Effector memory CD8-positive, alpha-beta T cell (primary cell): ENCODE measurements at places on chromosomes 7 and 10.

DNA sequence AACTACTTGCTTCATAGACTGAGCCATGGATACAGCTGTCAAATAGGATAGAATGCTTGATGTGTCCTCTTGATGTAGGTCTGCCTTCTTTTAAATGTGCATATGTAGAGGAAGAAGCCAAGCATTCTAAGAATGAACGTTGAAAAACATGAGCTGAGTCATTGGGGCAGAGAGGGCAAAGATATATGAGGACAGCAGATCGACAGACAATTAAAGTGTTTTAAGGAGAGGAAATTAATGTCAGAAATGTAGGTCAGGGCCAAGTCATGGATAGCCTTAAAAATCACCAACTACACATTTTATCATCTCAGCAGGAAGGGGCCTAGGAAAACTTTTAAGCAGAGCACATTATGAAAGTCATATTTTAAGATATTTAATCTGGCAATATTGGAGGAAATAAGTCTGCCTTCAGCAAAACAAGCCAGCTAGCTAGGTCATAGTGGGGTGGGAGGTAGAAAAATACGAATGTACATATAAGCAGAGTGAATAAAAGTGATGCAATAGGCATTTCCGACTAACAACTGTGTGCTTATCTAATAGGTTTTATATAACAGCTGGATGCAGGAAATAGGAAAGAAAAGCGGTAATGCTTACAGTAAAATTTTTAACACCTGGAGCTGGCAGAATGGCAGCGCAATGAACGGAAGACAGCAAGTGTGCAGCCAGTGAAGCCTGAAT is 638.3 kb upstream of the TPK1 start:
- H3K36me3 ChIP-seq = no peaks in the 10 kb centered on the region
- H3K27me3 ChIP-seq = no peaks in the 10 kb centered on the region

DNA sequence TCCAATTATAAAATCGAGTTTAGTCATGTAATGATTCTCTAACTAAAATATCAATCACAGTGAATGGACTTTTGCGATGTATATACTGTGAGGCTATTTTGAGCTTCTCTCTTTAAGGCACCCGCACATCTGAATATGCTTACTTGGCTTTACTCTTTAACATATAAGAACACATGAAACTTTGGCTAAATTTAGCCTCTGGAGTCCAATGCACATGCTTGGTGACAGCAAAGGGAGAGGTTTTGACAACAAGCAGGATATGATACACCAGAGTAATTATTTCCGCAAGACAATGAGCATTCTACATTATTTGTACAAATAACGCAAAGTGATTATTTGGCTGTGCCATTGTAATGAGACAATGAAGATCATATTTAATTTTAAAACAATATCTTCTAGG is 72.4 kb downstream of the ARID5B start:
- peaks cover 4% of the 10 kb centered on the region for H3K36me3 ChIP-seq
- peaks cover 21% of the 10 kb centered on the region for H3K4me1 ChIP-seq
- H3K27me3 ChIP-seq = no peaks in the 10 kb centered on the region
- no peak overlapping the region for H3K27ac ChIP-seq
- no peak overlapping the region for H3K4me3 ChIP-seq
- no peak for DNase-seq

GRCh38 chr7:95199779-95200558 is 124.4 kb downstream of the PON1 start:
- H3K27ac ChIP-seq = no peak overlapping the region
- no peaks in the 10 kb centered on the region for H3K36me3 ChIP-seq
- no peaks in the 10 kb centered on the region for H3K4me1 ChIP-seq
- H3K27me3 ChIP-seq = no peaks in the 10 kb centered on the region
- DNase-seq = no peak
- no peak overlapping the region for H3K4me3 ChIP-seq

DNA sequence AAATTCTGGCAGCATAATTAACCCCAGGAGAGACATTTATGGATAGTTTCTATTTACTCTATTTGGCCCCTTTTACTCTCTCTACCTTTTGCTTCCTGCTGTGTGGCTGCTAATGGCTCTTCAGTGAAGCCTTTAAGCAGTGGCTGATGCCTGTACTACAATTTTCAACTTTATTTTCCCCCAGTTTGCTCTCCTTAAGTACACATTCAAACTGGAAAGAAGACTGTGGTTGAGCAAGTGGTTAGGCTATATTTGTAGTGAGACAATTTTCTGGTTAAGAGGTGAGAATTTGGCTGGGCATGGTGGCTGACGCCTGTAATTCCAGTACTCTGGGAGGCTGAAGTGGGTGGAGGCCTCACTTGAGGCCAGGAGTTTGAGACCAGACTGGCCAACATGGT is 8.5 kb upstream of the RSBN1L start:
- H3K4me1 ChIP-seq = peaks cover 21% of the 10 kb centered on the region
- peak overlapping the region; percentile 19 for H3K4me3 ChIP-seq
- no peaks in the 10 kb centered on the region for H3K27me3 ChIP-seq

- no peaks in the 10 kb centered on the region for H3K4me1 ChIP-seq
- H3K27ac ChIP-seq = no peak overlapping the region
- no peak overlapping the region for H3K4me3 ChIP-seq
- DNase-seq = no peak
- H3K27me3 ChIP-seq = no peaks in the 10 kb centered on the region
Observed at GRCh38 chr10:109166935-109167334, 756.4 kb downstream of the XPNPEP1 start.

- DNase-seq = no peak
- no peaks in the 10 kb centered on the region for H3K4me1 ChIP-seq
- H3K4me3 ChIP-seq = no peak overlapping the region
Observed at GRCh38 chr7:54252256-54253035, 289.7 kb upstream of the VSTM2A start.

- H3K36me3 ChIP-seq = peaks cover 2% of the 10 kb centered on the region
- no peak for DNase-seq
- H3K4me3 ChIP-seq = no peak overlapping the region
- H3K27ac ChIP-seq = no peak overlapping the region
Observed at GRCh38 chr10:76091926-76092325, 660.5 kb downstream of the LRMDA start.
